ENCODE measurements at places on chromosomes 16 and 17.

DNA sequence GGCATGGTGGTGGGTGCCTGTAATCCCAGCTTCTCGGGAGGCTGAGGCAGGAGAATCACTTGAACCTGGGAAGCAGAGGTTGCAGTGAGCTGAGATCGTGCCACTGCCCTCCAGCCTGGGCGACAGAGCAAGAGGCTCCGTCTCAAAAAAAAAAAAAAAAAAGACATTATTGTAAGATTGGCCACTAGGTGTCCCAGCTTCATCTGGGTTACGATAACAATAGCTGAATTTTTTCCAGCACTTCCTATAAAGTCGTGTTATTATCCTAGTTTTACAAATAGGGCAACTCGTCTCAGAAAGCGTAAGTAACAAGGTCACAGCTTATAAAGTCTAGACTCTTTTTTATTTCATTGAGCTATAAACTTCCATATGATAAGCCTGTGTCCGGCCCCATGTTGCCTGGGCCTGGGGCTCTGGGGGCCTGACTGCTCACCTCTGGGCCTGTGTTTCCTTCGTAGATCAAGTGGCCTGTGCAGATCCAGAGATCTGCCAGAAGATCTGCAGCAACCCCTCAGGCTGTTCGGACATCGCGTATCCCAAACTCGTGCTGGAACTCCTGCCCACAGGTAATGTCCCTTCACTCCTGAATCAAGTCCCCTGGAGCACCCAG is 60.5 kb downstream of the SLC5A11 start:
- DNase-seq = no peak

- no peak for DNase-seq
Observed at GRCh38 chr17:40827746-40828453, 5.5 kb upstream of the KRT10 start.

DNA sequence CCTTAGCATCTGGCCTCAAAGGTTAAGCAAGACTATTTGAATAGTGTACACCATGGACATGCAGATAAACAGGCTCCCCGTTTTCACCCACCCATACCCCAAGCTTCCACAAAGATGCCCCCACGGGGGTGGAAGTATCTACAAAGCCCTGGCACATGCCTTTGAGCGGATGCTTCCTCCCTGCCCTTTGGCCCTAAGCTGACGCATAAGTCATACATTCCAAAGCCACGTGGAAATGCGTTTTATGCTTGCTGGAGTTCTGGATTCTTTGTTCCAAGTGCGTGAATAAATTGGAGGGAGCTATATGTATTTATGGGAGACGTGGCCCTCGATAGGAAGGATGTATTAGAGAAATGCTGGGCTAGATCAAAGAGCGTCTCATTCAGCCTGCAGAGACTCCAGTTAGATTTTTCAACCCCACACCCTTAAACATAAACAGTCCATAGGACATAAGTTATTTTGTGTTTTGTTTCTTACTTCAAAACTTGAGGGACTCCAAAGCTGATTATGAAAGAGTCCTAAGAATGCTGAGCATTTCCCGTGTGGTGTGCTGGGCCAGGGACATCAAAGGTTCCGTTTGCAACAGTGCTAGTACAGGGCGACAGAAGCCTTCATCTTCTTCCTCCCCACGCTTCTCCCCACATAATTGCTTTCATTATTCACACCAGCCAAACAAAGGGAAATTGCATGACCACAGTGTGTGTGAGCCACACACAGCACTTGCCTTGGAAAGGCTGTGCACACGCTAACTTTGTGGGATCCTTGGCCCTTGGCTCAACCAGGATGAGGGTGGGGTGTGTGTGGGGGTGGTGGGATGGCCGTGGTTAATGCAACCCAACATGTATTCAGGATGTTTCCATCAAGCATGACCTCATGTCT is 73.6 kb downstream of the WIPI1 start:
- no peak for DNase-seq

DNA sequence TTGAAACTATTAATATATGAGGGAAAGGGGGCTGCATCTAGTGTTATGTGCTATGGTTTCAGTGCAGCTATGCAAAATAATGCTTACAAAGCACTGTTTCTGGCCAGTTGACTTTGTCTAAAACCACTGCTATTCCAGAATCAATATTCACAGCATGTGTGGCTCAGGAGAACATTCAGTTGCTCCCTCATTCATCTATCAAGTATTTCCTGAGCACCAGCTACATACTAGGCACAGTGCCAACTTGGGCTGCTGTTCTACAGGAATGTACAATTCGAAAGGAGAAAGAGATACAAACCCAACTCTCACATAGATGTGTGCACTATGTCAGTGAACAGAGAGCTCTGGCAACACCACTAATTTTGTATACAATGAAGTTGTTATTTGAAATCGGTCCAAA is 183.0 kb downstream of the PHKB start:
- DNase-seq = no peak

GRCh38 chr16:27226476-27226875 is 23.1 kb downstream of the KDM8 start:
- DNase-seq = no peak
